ENCODE measurements at places on chromosomes 12 and 14. TPM values are rescaled to one million over a fixed set of nuclear protein-coding genes. Genes with fewer than 3 reads are reported as not detected.
A peak's percentile ranks its signal among the peaks of the same experiment; 100 is the strongest.

The MANSC4 gene
- polyA plus RNA-seq = not detected

The CNTN1 gene
- polyA plus RNA-seq = 51.0 TPM

The SLC25A47 gene
- polyA plus RNA-seq = not detected

GRCh38 chr14:70906793-70907175, 475 bp upstream of the PCNX1 start:
- no peak for DNase-seq

- no peak for DNase-seq
Measured at GRCh38 chr14:31203414-31203742, 4.2 kb downstream of the HECTD1 start.

DNA sequence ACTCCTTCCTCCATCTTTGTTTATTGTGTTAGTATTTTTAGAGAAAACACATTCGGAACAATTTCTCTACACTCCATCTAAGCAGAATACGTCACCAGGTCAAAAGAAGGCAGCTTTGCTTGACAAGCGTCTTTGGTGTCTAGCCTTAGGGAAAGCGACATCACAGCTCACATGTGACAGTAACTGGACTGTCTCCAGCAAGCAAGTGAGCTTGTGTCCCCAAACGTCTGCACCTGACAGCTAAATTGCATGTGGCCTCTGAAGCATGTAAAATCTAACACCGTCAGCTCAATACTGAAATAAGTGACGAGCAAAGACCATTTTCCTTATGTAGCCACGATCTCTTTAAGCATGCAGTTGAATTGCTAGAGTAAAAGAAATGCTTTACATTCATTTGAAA, 509.8 kb downstream of the GLT1D1 start:
- DNase-seq = no peak

GRCh38 chr12:103933237-103933636, 3.0 kb downstream of the HSP90B1 start:
- DNase-seq = no peak

- DNase-seq = no peak
Measured at GRCh38 chr14:98927986-98928385, 344.0 kb downstream of the BCL11B start.

DNA sequence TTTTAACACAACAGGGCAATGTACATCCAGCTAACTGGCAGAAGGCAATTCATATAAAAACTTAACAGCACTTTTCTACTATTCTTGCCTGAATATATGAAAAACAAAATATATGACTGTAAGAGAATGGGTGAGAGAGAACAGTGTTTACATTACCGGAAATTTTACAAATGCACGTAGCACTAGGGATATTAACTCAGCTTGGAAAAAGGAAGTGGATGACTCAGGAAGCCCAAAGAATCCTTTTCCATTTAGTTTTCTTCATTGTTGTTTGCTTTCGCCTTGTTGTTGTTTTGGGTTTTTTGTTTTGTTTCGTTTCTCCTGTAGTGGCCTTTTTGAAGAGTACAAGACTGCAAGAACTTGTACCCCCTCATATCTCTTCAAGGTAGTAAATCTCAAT, 295.5 kb downstream of the EGLN3 start:
- DNase-seq = no peak

DNA sequence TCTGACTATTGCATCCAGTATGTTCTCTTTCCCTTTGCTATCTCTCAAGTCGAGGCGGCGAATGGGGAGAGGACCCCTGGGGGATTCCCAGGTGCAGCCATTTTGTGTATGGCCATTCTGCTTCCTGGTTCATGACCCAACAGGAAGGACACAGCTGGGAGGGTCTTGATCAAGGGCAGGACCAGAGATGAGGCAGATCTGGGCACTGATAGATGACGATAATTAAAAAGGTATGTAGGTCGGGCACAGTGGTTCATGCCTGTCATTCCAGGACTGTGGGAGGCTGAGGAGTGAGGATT, 73.9 kb downstream of the EID3 start:
- DNase-seq = no peak

GRCh38 chr12:63068857-63069442, 82.1 kb downstream of the AVPR1A start:
- DNase-seq = no peak

GRCh38 chr14:60276347-60276746, 27.3 kb downstream of the PPM1A start:
- DNase-seq = no peak

GRCh38 chr12:6927379-6928021, at the start of gene ATN1:
Gene ATN1 (plus strand): TSS chr12:6927959. CDS start chr12:6934002, 6,043 bp downstream.
- no peak for DNase-seq

DNA sequence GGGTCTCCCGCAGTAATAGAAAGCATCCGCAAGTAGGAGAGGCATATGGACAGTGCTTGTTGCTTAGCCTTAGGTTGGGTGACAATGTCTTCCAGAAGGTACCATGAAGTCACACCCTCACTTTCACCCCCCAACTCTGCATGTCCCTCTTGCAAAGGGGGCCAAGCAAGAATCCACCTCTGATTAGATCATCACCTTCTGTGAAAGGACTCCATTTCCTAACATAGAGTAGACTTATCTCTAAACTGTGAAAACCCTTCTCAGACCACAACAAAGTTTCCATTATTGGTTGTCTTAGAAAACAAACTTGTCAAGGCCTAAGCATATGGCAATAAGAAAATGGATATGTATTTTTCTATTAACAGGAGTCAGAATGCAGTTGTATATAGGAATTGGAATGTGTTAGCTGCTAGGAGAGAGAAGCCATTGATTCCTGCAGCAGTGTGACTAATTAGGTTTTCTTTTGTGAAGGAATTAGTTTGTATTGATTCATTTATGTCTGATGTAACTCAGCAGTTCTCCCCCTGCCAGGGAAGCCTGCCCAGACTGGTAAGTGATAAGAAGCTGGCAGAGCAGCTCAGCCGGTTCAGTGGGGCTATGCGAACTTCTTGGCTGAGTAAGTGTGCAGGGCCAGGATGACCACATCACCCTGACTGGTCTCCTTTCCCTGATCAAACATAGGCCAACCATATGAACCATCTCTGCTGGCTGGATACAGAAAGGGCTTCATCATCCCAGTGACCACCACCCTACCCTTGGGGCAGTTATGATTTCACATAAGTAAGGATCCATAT, 107.3 kb upstream of the CCDC196 start:
- no peak for DNase-seq

DNA sequence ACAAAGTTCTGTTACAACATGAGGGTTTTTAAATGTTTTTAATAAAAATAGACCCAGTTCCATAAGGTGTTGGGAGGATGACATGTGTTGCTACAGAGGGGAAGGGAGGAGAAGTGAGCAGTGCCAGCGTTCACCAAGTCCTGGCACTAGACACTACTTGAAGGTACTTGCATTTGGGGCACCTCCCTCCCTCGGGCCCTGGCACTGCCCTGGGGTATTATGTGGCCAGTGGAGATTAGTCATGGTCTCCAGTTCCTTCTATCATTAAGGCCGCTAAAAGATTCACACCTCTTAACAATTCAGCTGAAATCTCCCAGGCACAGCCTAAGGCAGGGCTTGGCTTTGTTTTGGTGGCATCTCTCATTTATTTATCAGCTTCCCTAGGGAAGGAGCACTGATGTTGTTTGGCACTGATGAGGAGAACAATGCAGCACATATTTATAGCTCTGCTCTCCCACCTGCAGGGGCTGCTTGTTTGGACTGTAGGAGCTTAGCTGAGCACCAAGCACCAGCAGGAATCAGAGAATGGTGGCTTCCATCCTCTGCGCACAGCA, 155.5 kb upstream of the NTF3 start:
- DNase-seq = no peak

DNA sequence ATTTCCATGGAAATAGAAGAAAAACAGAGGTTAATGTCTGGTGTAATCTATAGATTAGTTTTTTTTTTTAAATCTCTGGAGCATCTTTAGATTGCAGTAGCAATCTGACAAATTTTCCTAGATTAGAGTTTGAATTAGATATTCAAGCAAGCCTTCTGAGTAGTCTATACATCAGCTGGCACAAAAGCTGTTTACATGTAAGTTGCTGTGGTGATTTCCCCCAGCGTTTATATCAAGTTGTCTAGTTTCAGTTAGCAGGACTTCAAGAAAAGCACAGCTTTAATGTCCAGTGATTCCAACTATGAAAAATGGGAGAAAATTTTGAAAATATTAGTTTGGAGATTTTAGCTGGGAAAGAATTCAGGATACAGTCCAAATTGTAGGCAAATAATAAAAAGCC, 605.0 kb upstream of the USP15 start:
- DNase-seq = no peak

DNA sequence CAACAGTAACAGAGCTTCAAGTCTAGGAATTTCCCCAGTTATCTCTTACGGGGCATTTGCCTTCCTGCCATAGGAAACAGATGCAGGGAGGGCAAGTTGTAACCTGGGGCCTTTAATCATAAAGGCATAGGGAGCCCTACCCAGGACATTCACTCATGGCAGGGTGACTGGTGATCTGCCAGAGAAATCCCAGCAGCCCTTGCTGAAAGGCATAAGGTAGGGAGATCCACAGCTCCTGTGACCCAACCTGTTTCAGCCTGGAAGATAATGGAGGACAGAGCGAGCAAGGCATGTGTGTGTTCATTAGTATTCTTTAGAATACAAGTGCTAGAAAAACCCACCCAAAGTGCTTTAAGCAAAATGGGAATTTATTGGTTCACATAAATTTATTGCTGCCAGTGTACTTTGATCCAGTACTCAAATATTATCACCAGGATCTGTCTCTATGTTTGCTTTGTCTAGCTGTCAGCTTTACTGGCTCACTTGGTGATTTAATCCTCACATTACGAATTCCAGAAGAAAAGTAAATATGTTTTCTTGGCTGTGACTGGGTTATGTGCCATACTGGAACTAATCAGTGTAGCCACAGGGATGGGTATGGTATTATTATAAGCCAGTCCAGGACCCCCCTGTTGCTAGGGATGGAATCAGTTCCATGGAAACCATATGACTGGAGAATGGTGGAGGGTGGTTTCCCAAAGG, 21.1 kb upstream of the AKAP6 start:
- no peak for DNase-seq

DNA sequence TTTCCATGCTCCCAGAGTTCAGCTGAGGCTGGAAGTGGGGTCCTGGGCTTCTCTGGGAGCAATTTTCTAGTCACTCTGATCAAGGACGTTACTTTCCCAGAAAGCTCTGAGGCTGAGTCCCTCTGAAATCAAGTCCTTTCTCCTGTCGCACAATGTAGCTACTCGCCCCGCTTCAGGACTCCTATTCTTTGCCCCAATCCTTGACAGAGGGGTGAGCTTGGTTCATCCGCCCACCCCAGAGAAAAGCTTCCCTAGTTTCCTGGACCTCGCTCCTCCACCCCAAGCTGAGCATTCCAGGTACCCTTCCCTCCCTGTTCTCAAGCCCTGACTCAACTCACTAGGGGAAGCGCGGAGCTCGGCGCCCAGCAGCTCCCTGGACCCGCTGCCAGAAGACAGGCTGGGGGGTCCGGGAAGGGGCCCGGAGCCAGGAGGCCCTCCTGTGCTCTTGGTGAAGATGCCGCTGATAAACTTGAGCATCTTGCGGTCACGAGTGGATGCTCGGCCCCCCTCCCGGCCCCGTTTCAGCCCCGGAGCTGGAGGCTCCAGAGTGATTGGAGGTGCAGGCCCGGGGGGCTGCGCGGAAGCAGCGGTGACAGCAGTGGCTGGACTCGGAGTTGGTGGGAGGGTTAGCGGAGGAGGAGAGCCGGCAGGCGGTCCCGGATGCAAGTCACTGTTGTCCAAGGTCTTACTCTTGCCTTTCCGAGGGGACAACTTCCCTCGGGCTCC, 1.6 kb downstream of the AGAP2 start:
- DNase-seq = no peak

- no peak for DNase-seq
Measured at GRCh38 chr14:100336618-100337530, 13.7 kb downstream of the SLC25A47 start.

DNA sequence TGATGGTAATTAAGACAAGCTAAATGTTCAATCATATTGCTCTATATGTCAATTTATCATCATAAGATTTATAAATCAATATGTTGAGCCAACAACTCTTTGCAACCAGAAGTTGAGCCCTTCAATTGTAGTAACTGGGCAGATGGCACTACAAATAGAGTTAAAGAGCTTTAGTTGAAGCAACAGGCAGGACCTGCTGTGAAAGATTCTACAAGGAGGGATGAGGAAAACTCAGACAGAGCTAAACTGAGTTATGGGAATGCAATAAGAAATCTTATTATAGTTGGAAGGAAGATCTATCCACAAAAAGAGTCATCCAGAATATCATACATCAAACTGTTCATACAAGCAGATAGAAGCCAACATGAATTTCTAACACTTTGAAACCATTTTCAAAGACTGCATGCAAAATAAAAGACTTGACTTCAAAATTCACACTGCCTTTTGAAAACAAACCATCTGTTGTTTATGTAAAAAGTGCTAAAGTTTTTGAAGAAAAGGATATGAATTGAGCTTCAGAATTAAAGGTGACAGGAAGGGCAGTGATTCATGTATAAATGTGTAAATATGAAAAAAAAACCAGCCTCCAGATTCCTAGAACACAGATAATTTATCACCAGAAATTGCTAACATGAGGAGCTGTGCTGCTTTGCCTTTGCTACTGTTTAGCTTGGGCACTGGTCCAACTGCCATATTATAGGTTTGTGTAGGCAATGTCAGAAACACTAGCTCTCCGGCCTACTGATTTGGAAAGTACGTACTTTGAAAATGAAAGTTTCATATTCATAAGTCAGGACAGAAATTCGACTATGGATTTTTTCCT, 133.2 kb downstream of the SLC35F4 start:
- DNase-seq = peak; percentile 45

- no peak for DNase-seq
Measured at GRCh38 chr12:113207613-113208040, 13.6 kb upstream of the TPCN1 start.

GRCh38 chr14:105116451-105117256, 51.4 kb upstream of the GPR132 start:
- DNase-seq = no peak

GRCh38 chr12:87467936-87468335, 561.3 kb downstream of the C12orf50 start:
- no peak for DNase-seq

Measured in right renal cortex interstitium (tissue), 3 donors.